ENCODE measurements at places on chromosomes 4 and X.

DNA sequence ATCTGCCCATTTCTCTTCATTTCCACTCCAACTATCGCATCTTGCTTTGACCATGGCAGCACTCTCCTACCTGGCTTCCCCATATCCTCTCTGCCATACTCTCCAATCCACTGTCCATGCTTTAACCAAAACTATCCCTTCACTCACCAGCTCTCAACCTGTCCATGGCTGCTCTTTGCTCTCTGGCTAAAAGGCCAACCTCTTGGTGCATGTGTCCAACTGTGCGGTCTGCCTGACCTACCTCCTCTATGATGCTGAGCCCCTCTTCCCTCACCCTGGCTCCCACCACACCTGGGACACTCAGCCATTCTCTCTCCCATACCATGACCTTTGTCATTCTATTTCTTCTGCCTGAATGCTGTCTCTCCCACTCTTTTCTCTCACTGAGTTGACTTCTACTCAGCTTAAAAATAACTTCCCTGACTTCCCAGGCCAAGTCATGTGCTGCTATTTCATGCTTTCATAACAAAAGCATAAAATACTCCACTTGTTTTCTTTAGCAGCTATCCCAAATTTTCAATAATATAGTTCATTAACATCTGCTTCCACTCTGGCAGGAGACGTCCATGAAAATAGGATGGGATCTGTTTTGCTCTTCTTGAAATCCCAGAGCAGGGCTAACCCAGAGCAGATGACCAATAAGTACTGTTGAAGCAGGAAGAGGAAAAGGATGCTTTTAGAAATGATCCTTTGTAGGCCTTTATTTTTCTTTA lies 29.8 kb upstream of the KLF3 start:
- no peak for DNase-seq

- no peak for DNase-seq
Observed at GRCh38 chrX:153970357-153971123, 1.1 kb downstream of the HCFC1 start.

- DNase-seq, result no peak
Observed at GRCh38 chr4:96681218-96681617, 841.3 kb downstream of the PDHA2 start.

DNA sequence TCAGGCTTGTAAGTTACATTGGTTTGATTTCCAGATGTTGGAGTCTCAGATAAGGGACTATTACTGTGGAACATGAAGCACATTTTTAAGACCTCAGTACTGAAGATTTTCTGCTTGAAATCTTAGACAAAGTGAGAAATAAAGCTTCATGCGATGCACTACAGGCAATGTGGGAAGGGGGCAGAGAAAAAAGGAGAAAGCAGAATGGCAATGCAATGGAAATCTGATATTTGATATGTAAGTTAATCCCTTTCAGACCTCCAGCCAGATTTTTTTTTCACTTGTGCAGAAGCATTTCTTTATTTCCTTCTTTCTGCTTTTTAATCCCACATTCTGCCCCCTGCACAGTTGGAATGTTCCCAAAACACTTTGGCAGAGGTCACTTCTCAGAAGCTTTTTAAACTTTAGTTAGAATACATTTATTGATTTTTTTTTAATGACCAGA lies 174.3 kb downstream of the ADGRL3 start:
- no peak for DNase-seq

GRCh38 chr4:15898902-15899301 lies 39.6 kb downstream of the FGFBP1 start:
- no peak for DNase-seq

GRCh38 chr4:79917246-79917645 lies 155.8 kb downstream of the ANTXR2 start:
- DNase-seq, result no peak

- DNase-seq, result no peak
Observed at GRCh38 chr4:73731968-73732610, 8.3 kb upstream of the CXCL8 start.
